ENCODE measurements at places on chromosomes 6 and 20. TPM values are rescaled to one million over a fixed set of nuclear protein-coding genes. Genes with fewer than 3 reads are reported as not detected.

Gene TNFRSF6B
- total RNA-seq, result not detected

Gene SLC17A1
- total RNA-seq, result not detected

Gene C20orf144
- total RNA-seq, result 0.10 TPM

Gene LAMA4
- total RNA-seq, result not detected

Gene MOG
- not detected for total RNA-seq

Gene DNAAF9
- 1.1 TPM for total RNA-seq

Gene KIF6
- 0.96 TPM for total RNA-seq

Gene GRM1
- total RNA-seq, result not detected

Gene TRIM31
- total RNA-seq, result not detected

Gene ABHD16B
- total RNA-seq, result not detected

Gene PRDM13
- total RNA-seq, result not detected

Gene FOXS1
- total RNA-seq, result not detected

Gene SPATA25
- 1.0 TPM for total RNA-seq

Gene TRAPPC3L
- not detected for total RNA-seq

Gene FLRT3
- total RNA-seq, result not detected

Gene NKX2-4
- total RNA-seq, result not detected

Gene EDN1
- total RNA-seq, result not detected

Gene PREX1
- 77.1 TPM for total RNA-seq

Gene HLA-DQB1
- 17.5 TPM for total RNA-seq

Gene ISM1
- 3.4 TPM for total RNA-seq

Gene DEFB132
- total RNA-seq, result not detected

Gene MDFI
- not detected for total RNA-seq

Data from activated naive CD8-positive, alpha-beta T cell treated with anti-CD3 and anti-CD28 coated beads for 36 hours (primary cell).